ENCODE measurements at places on chromosomes 13 and 19.

DNA sequence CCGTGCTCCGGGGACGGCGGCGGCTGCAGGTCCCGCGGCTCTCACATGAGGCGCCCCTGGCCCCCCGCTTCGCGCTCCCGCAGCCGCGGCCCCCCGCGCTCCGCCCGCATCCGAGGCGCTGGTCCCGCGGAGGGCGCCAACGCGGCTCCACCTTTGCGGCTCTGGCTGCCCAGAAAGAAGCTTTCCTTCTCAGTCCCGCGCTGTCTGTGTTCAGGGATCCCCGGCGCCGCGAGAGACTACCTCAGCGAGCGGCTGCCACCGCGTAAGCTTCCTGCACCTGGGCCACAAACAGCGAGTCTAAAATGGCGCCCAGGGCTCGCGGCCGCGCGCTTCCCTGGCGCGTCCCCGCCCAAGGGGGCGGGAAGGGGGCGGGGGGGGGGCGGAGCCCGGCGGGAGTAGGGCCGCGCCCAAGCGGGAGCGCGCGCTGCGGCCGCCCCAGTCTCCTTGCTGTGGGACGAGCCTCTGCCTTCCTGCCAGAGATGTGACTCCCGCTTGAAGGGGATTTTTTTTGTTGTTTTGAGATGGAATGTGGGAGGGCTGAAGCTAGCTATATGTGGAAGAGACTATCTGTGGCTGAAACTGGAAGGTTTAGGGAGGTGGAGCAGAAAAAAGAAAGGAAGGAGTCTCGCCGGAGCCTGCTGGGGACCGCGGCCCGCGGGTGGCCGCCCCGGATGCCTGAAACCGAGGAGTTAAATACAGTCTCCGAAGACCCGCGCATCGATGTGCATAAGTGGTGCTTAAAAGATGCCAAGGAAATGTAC lies at the start of gene FBXL3:
FBXL3 (minus strand) TSS at position 299 of the 761 bp plus-strand sequence. CDS start 5,299 bp downstream, outside the sequence.
- peak; percentile 63 for DNase-seq

DNA sequence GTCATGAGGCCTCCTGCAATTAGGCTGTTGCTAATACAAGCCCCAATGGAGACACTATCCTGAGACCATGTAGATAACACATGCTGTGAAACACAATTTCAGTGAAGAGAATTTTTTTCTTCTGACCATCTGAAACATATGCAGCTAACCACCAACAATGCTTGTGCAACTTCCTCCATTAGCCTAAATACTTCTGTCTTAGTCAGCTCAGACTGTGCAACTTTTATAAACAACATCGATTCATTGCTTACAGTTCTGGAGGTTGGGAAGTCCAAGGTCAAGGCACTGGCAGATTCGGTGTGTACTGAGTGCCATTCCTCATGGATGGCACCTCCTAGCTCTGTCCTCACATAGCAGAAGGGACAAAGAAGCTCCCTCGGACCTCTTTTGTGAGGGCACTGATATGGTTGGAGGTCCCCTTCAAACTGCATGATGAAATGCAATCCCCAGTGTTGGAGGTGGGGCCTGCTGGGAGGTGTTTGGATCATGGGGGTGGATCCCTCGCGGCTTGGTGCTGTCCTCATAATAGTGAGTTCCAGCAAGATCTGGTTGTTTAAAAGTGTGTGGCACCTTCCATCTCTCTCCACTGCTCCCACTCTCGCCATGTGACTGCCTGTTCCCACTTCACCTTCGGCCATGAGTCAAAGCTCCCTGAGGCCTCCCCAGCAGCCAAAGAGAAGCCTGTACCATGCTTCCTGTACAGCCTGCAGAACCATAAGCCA lies 27.7 kb downstream of the STK24 start:
- no peak for DNase-seq

DNA sequence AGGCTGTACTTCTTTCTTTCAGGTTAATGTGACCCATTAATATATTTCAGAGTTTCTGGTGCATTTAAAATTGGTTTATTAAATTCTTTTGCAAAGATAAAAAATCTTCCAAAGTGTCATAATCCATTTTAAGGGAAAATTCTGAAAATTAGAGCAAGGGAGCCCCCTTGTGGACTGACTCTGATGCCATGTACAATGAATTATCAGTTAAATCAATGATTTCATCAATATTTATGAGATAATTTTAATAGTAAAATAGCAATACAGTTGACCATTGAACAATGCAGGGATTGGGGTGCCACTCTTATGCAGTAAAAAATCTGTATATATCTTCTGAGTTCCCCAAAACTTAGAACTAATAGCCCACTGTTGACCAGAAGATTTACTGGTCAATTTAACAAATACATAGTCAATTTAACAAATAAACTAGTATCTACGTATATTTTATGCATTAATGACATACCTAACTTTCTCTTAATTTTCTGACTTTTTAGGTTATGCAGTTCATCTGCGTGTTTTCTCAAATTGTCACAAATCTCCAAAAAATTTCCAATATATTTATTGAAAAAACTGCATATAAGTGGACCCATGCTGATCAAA lies 479.1 kb upstream of the MIR17HG start:
- peak; percentile 19 for DNase-seq

- no peak for DNase-seq
Observed at GRCh38 chr13:72164811-72165210, 297.8 kb upstream of the DACH1 start.

- no peak for DNase-seq
Observed at GRCh38 chr19:29798774-29799497, 12.9 kb upstream of the CCNE1 start.

DNA sequence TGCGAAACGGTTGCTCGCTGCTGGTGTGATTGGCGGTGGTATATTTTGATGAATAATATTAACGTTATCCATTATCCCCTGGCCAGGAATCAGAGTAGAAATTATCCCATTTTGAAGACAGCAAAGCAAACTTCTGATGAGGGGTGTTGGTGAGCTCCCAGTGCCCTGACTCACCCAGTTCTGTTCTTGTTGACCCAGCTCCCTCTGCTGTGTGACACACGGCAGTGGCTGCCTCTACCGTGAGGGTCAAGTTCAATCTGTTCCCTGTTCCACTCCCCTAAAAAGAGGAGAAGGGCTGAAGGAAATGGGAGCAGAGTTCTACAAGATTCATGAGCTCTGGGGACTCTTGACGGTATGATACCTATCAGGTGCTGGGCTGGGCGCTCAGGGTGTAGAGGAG lies 2.0 kb downstream of the CAMSAP3 start:
- no peak for DNase-seq

GRCh38 chr19:19463348-19464117 lies 51.8 kb downstream of the TSSK6 start:
- DNase-seq = no peak

GRCh38 chr13:110420626-110421025 lies 113.5 kb downstream of the COL4A2 start:
- DNase-seq = no peak

DNA sequence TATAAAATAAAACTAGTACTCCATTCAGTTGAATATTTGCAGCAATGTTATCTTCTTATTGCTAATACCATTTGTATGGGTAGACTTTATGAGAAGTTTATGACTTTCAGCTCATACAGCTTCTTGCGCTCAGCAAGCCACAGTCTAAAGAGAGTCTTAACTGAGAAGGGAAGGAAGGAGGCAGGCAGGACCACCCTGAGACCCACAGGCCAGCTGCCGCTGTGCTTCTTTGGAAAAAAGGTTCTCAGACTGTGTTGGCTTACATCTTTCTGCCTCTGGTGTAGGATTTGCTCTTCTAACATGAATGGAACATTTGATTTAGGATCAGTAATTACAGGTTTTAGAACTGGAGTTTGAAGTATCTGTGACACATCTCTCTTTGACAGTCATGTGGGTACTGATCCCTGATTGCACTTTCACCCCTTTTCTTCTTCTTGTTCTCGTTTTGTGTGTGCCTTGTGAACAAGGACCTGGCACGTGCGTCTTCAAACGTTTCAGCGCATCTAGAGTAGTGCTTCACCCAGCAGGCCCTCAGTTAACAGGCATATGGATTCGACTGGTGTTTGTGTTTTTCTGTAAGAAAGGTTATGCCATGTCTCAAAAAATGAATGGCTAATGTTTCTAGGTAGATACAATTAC lies 7.1 kb upstream of the GPR18 start:
- DNase-seq = no peak

- DNase-seq = no peak
Observed at GRCh38 chr19:18264971-18265540, 9.2 kb downstream of the IQCN start.

DNA sequence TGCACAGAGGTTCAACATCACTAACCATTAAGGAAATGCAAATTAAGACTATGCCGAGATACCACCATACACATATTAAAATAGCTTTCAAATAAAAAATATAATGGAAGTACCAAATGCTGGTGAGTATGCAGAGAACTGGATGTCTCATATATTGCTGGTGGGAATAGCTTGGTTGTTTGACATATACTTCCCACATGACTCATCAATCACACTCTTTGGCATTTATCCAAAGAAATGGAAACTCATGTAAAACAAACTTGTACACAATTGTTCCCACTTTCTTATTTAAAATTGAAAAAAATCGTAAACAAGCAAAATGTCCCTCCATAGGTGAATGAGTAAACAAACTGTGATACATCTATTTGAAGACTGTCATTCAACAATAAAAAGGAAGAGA lies 982.6 kb upstream of the ATXN8OS start:
- DNase-seq = no peak

DNA sequence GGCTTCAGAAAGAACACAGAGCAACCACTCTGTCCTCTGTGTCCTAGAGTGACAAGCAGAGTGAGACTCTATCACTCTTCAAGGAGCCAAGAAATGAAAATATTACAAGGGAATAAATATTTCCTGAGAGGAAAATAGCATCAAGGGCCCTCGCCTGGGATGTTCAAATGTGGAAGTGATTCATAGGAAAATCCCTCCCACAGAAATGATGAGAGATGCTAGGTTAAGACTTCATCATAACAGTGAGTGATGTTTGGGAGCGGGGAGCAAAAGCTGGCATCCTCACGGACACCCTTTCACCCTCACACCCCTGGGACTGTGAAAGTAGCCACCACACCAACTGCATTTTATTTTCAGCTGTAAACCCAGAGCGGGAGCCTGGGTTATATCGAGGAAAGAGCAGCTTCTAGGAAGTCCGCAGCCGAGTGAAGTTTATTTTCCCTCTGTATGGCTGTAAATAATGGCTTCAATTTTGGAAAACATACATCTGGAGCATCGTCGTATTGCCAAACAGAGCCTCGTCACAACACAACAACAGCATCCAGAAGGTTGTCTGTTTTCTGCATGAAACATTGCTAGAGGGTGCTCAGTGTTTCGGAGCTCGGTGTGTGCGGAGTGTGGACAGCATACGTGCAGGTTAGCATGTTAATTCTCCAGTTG lies 54.8 kb downstream of the DLEU7 start:
- DNase-seq = no peak

DNA sequence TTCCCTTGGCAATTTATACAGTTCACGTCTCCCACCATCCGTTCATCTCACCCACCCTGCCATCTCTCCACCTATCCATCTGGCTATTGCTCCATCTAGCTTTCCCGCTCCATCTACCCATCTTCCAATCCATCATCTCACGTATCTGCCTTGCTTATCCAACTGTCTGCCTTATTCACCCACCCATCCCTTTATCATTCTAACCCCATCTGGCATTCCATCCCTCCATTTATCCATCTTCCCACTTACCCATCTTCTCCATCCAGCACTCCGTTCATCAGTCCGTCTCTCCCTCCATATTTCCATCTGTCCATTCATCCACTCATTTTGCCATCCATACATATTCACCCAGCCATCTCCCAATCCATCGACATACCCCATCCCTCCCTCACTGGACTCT lies 10.0 kb downstream of the RPS16 start:
- DNase-seq = no peak

DNA sequence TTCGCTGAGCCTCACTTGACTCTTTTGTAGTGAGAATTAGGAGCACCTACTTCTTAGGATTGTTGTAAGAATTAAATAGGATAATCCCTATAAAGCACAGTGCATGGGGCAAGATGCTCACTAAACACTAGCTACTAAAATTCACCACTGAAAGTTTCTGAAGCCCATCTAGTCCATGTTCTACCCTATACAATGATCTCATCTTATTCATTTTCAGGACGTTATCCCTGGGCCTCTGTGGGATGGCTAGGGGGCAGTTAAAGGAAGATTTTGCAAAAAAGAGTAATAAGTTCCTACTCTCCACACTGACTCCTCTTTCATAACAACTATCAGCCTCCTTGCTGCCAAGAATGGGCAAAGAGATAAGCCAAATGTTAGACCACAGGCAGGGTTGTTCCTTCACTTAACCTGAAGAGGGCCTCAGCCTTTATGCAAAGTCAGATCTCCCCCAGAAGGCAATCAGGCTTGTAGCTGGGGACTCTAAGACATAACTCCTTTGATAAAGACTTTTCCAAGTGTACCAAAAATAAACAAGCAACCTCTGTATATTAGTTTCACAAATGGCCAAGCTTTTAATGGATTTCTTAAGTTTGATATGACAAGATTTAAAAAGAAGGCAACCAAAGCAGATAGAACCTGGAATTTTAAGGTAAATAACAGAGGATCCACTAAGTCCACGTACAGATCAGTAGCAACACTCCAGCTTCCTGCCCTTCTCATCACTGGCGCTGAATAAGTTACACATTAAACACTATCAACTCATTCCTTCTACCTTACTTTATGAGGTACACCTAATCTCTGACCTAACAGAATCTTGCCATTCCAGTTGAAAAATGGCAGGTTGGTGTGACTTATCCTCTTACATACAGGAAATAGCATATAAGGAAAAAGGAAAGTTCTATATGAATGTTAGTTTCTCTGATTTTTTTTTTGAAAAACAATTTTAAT lies 44.4 kb downstream of the ELF1 start:
- DNase-seq = no peak

DNA sequence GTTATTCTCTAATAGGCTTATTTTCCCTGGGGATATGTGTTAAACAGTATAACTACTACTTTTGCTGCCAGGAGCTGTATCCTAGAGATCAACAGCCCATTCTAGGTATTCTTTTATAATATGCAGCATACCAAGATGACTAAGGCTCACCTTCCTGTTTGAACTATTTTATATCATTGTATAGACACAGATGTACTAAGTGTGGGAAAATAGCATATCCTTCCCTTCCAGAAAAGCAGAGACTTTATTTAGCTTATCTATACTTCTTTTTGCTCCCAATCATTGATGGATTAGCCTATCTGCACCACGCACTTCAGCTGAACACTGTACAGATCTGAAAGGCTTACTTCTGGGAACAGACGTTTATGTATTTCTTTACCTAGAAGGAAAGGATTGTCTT lies 82.6 kb downstream of the MAB21L1 start:
- DNase-seq = no peak

All from NCI-H1417 treated with DMSO at 0.1 percent for 48 hours (cell line).